Nucleus accumbens (tissue), 56 donors: ENCODE measurements at places on chromosomes 4 and X.

DNA sequence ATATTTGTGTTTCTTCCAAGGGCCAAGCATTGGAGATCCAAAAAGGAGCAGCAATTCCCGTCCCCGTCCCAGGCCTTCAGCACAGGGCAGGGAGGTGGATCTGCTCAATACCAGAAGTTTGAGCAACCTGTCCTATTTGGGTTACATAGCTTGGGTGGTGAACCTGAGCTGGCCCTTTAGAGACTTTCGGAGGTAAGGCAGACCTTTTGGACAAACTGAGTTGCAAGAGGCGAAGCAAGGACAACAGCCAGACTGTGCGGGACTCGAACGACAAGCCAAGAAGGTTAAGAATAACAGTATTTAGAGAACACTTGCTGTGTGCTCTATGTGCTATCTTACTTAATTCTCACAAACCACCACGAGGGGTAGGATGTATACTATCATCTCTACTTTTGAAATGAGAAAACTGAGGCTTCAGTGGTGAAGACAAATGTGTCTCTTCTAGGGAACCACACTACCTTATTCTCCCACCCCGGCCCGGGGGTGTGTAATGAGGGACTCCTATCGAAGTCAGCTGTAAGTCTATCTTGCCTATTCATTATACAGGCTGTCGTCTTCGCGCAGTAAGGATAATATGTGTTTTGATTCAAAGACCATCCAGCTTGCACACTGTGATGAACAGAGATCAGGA, 1.3 kb downstream of the NOP14 start:
- DNase-seq: no peak

DNA sequence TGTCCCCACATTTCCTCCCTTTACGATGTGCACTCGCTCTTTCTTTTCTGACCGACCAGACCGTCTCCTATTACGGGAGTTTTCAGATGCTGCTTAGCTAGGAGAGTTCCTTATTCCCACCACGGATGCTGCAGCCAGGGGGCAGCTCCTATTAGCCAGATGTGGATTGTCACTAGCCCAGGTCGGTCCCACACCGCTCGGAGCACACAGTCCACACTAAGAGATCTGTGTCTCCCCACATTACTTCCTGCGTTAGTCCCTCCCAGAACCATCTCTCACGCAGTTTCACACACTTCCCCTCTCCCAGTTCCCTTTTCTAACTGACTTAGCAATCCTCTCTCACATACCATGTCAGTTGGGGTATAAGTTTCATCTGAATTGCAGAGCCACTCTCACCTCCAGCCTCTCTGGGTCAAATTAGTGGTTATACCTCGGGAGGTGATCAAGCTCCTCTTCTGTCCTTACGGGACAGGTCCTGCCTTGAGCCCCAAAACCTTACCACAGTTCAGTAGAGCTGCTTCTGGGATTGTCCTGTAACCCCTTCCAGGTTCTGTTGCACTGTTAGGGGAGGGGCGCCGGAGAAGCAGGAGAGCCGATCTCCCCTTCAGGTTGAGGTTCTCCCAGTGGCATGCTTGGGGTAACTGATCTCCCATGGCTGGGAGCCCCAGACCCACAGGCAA, 28.2 kb downstream of the SULT1E1 start:
- no peak for DNase-seq

- no peak for DNase-seq
Observed at GRCh38 chr4:95556207-95556859, 7.6 kb upstream of the UNC5C start.

DNA sequence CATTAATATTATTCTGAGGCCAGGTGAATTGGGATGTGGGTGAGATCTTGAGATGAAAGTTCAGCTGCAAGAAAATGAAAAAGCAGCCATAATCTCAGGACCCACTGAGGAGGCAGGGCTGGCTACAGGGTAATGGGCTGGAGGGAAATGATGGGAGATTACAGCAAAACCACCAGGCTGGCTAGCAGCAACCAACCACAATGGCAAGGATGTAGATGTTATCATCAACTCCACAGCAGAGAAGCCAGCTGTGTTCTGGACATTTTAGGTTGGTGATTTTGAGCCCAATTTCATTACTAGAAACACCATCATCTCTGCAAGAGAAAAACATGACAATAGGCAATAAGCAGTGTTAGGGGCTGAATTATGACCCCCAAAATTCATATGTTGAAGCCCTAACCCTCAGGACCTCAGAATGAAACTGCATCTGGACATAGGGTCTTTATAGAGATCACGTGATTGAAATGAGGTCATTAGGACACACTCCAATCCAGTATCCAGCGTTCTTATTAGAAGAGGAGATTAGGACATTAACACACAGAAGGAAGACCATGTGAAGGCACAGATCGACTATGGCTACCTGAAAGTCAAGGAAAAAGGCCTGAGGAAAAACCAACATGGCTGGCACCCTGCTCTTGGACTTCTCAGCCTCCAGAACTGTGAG, 139.8 kb upstream of the KIT start:
- DNase-seq: no peak

- no peak for DNase-seq
Observed at GRCh38 chr4:7279902-7280301, 87.6 kb downstream of the SORCS2 start.

DNA sequence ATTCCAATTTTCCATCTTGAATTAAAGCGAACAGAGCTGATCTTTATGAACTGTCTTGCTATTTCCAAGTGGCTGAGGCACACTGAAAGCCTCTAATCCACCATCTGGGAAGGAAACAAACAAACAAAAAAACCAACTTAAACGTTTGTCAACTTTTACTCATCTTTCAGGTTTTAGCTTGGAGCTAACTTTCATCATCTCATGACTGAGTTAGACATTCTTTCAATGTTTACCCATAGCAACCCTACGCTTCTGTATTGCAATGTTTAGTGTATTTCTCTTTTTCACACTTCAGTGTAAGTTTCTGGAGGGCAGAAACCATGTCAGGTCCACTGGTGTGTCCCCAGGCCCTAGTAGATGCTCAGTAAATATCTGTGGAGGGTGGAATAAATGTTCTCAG, 343.8 kb downstream of the GBA3 start:
- no peak for DNase-seq

- no peak for DNase-seq
Observed at GRCh38 chr4:29309050-29309449, 1411.1 kb upstream of the PCDH7 start.

GRCh38 chr4:65865489-65865888, 195.2 kb upstream of the EPHA5 start:
- no peak for DNase-seq

DNA sequence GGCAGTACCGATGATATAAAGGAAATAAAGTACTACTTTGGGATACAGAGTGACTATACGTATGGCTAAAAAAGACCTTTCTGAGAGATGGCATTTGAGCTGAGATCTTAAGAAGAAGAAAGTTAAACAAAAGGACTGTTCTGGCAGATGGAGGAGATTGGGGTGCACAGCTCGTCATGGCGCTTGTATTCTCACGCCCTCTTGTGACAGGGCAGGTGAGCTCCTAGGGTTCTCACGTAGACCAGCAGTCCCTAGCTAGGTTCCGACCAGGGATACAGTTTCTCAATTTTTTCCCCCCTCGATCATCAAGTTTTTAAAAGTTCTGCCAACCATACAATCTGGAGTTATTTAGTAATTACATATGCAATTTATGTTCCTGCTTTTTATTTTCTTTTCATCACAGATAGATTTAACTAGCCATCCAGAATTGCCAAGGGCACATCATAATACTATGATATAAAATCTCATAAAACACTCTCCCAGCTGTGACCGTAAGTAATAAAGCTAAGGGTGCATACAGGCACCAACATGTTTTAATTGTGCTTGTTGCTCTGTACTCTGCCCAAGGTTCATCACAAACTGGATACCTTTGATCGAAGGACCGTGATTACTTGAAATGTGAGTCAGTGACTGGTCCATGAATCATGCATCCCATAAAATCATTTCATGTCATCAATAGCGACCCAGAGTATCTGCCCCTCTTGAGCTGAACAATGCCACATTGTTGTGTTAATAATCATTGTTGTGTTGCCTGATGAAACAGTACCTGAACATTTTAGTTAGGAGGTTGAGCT, 69.4 kb upstream of the ZNF518B start:
- no peak for DNase-seq

DNA sequence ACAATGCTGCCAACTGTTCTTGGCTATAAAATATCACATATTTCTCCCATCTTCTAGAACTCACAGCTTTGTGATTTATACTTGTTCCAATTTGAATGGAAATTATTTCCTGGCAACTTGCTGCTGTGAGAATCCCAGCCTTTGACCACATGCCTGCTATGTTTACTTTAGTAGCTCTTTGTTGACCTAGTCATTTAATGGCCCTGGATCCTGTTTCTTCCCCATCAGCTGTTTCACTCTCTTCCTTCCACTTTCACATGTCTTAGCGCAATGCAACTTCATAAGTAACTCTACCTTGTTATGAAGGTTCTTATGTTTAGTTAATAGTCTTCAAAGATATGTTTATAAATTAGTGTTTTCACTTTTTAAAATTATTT, 1973.6 kb upstream of the AGA start:
- DNase-seq: no peak

GRCh38 chr4:81743731-81744435, 272.2 kb upstream of the RASGEF1B start:
- DNase-seq: no peak
